ENCODE measurements at places on chromosomes 13 and 19. TPM values are rescaled to one million over a fixed set of nuclear protein-coding genes. Genes with fewer than 3 reads are reported as not detected.

FFAR3 gene
- total RNA-seq = not detected

RASIP1 gene
- 0.50 TPM for total RNA-seq

PCP2 gene
- total RNA-seq = 0.30 TPM

OR1M1 gene
- not detected for total RNA-seq

ZNF606 gene
- total RNA-seq = 9.6 TPM

ZNF98 gene
- 0.55 TPM for total RNA-seq

KIRREL2 gene
- not detected for total RNA-seq

C1QTNF9B gene
- not detected for total RNA-seq

ABCA7 gene
- total RNA-seq = 15.6 TPM

ZNF491 gene
- total RNA-seq = 2.9 TPM

PPP2R1A gene
- total RNA-seq = 385 TPM

CEACAM16 gene
- not detected for total RNA-seq

KCNJ14 gene
- total RNA-seq = 0.35 TPM

EFNA2 gene
- total RNA-seq = 0.10 TPM

GNG7 gene
- not detected for total RNA-seq

PABPC3 gene
- 0.17 TPM for total RNA-seq

PPM1N gene
- total RNA-seq = 1.0 TPM

ZIM2 gene
- not detected for total RNA-seq

TSSK6 gene
- 3.0 TPM for total RNA-seq

CD33 gene
- not detected for total RNA-seq

ANKLE1 gene
- 1.1 TPM for total RNA-seq

MAST1 gene
- total RNA-seq = 0.20 TPM

ATP4B gene
- total RNA-seq = not detected

MEIS3 gene
- total RNA-seq = 3.6 TPM

SLC10A2 gene
- total RNA-seq = not detected

RCBTB2 gene
- 10.4 TPM for total RNA-seq

KLK14 gene
- total RNA-seq = not detected

ARRDC5 gene
- not detected for total RNA-seq

ZNF846 gene
- total RNA-seq = 2.1 TPM

DPF1 gene
- total RNA-seq = not detected

SELENOV gene
- not detected for total RNA-seq

LILRA1 gene
- not detected for total RNA-seq

PLK5 gene
- not detected for total RNA-seq

FPR1 gene
- total RNA-seq = 0.40 TPM

CHST8 gene
- total RNA-seq = not detected

NCAN gene
- not detected for total RNA-seq

FPR3 gene
- not detected for total RNA-seq

UBA52 gene
- total RNA-seq = 589 TPM

SERPINE3 gene
- not detected for total RNA-seq

FCAR gene
- not detected for total RNA-seq

TGFBR3L gene
- 1.0 TPM for total RNA-seq

PNMA8B gene
- 0.85 TPM for total RNA-seq

PSG7 gene
- total RNA-seq = not detected

ZNF284 gene
- total RNA-seq = 2.1 TPM

FBN3 gene
- not detected for total RNA-seq

VSTM2B gene
- not detected for total RNA-seq

SIRT6 gene
- total RNA-seq = 19.2 TPM

CD209 gene
- not detected for total RNA-seq

NXNL1 gene
- total RNA-seq = not detected

IGSF23 gene
- 2.7 TPM for total RNA-seq

PEPD gene
- 51.5 TPM for total RNA-seq
